ENCODE measurements at places on chromosomes 16 and 17.
A peak's percentile ranks its signal among the peaks of the same experiment; 100 is the strongest.

- peak; percentile 57 for DNase-seq
Observed at GRCh38 chr17:50301891-50302584, 27.8 kb downstream of the TMEM92 start.

DNA sequence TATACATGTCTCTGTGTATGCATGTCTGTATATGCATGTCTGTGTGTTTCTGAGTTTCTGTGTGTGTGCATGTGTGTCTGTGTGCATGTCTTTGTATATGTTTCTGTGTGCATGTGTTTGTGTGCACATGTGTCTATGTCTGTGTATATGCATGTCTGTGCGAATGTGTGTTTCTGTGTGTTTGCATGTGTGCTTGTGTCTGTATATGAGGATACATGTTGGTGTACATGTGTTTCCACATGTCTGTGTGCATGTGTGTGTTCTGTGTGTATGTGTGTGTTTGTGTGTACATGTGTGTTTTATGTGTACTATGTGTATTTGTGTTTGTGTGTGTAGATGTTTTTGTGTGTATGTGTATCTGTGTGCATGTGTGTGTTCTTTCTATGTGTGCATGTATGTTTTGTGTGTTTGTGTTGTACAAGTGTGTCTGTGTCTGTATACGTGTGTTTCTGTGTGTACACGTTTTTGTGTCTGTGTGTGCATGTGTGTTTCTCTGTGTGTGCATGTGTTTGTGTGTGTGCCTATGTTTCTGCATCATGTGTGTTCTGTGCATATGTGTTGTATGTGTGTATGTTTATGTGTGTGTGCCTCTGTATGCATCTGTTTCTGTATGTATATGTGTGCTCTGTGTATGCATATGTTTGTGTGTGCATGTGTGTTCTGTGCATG, 8.9 kb upstream of the RAB37 start:
- no peak for DNase-seq

DNA sequence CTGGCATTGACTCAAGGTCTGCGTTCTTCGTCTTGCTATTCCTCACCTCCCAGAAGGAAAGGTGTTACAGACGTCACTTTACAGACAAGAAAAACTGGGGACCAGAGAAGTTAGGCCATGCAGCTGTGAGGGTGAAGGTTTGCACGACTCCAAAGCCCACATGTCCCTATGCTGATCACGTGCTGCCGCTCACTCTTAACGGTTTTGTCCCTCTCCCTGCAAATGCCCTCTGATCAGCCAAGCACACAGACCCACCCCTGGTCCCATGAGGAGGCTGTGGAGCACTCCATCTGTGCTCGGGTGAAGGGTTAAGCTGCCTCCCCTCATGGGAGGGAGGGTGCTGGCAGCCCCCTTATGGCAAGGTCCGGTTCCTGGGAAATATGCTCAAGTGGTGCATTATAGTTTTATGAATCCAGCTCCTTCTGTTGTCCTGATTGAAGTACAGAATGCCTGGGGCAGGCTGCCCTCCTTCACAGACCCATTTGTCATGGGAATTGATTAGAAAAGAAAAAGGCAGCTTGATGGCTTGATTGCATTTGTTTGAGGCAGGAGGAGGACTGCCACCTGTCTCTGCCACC, 18.8 kb downstream of the CCDC182 start:
- DNase-seq, result peak; percentile 93

DNA sequence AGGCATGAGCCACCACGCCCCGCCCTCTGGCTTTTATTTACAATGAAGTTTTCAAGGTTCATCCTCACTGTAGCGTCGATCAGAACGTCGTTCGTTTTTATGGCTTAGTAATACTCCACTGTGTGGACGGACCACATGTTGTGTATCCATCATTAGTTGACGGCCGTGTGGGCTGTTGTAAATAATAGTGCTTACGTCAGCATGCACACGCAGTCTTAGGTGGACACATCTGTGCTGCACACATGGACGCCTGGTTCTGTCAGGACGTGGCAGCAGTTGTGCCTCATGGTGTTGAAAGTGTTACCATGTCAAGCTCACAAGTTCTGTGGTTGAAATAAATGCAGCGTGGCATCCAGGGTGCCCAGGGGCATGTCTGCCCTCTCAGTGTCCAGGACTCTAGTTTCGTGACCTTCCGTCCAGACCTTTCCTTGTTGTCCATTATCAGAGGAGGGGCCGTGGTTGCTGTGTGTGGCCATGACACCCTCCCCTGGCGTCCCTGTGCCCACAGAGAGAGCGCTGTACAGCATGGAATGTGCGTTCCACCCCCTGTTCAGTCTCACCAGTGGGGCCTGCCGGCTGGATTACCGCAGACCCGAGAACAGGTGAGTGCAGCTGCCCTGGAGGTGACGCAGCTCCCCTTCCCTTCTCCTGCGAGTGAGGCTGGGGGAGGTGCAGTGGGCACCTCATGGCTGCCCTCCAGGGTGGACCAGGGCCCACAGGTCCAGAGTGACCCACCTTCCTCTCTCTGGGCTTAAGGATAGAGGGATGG, 22.3 kb downstream of the TCF25 start:
- DNase-seq, result no peak

DNA sequence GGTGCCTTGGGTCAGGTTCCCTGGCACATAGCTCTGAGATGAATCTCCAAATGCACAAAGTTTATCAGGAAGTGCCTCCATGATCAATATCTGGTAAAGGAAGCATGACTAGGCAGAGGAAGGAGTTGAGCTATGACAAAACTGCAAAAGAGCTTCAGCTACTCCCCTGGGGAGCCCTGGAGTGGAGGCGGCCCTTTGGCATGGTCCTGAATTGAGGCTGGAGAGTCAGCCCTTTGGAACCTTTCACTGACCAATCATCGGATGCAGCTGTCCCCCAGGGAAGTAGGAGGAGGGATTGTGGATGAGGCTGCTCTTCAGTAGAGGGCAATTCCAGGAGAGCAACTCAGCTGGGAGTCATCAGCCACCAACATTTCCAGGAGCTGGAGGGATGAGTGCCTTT, 46.1 kb upstream of the NLRP1 start:
- DNase-seq, result no peak

- peak; percentile 5 for DNase-seq
Observed at GRCh38 chr16:74297145-74297665, 591 bp downstream of the PSMD7 start.

DNA sequence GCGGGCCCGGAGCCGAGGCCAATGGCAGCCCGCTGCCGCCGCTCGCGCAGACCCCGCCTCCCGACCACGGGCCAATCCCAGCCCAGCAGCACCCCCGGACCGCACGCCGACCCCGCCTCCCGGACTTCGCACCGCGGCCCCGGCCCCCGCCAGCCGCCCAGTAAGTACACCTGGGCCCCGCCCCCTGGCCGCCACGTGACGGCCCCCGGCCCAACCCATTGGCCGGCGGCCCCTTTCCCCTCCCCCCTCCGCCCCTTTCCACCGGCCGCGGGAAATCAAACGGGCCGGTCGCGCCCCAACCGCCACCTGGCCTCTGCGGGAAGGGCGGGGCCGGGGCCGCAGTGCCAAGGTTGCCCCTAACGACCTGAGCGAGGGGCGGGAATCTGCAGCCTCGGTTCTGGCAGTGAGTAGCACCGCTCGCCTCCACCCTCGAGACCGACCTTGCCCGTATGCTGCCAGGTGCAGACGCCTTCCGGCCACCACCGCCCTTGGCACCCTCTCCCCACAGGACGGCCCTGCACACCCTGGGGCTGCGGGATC, at the start of gene YBX2:
TSS of gene YBX2 (minus strand) at position 26 of the 540 bp plus-strand sequence. CDS start 139 bp downstream, outside the sequence.
- peak; percentile 90 for DNase-seq

- DNase-seq, result no peak
Observed at GRCh38 chr16:66204756-66205155, 161.7 kb upstream of the CDH5 start.

GRCh38 chr17:55343900-55344513, 77.6 kb downstream of the MMD start:
- no peak for DNase-seq

DNA sequence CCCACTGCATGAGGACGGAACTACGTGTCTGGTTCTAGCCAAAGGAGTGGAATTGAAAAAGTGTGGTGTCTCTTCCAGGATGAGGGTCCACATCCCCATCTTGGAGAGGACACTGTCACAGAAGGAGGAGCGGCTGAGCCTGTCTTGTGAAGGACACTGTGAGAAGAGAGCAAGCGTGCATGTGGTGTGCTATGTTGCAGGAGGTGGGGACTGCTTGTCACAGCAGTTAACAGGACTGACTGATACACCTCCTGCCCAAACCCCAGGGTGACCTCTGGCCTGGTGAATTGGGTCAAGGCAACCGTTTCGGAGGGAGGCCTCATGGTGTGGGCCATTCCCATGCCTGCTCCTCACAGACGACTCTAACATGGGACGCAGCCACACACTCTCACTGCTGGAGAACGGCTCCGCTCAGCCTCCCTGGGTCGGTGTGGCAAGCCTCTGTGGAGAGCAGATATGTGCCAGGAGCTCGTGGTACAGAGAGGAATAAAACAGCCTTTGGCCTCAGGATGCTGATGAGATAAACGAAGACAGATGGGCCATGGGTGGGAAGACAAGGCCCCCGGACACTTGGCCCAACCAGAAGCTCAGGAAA, 56.4 kb upstream of the RBFOX3 start:
- no peak for DNase-seq

DNA sequence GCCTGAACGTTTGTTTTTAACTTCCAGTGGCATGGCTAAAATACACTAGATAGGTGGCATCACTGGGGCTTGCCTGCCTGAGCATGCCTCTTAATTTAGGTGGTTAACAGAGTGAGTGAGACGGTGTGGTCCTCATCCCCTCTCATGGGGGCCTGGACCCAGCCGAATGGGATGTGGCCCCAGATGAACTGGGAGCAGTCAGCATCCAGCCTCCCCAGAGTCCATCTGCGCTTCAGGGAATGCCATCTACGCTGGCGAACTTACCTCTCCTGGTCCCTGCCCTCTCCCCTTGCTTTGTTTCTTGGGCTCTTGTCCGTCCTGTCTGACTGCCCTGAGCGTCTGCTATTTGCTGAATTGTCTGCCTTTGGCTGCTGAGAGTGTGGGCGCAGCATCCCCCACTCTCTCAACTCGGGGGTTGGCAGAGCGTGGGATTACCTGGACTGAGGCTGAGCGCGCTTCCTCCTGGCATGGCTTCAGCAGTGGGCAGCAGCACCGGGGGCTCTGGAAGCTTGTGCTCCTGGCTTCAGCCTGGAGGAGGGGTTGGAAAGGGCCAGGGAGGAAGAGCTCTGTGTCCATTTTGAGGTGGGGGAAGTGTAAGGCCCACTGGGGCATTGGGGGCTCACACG, 2.1 kb downstream of the RAB40C start:
- peak; percentile 50 for DNase-seq

DNA sequence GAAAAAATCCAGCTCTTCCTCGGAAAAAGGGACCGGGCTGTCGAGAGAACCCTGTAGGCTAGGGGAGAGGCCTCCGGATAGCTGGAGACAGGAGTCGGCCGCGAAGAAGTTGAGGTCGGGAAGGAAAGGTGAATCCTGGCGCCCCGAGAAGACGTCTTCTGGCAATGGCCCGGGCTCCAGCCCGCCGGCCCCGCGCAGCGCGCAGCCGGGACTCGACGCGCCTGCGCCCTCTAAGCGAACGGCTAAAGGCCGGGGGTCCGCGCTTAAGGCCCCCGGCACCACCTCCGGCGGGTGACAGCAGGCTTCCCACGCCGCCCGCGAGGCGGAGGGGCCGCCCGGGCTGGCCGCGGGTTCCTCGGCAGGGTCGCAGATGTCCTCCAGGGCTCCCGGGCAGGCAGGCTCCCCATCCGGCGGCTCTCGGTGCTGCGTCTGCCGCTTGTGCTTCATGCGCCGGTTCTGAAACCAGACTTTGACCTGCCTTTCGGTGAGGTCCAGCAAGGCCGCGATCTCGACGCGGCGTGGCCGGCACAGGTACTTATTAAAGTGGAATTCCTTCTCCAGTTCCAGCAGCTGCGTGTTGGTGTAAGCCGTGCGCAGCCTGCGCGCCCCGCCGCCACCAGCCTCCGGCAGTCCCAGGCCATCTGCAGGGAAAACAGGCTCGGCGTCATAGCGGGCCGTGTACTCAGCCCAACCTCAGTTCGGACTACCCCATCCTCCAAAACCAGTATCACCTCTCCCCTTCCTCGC, 1.6 kb downstream of the HOXB2 start:
- DNase-seq, result peak; percentile 61

- no peak for DNase-seq
Observed at GRCh38 chr17:76880268-76880667, 12.1 kb downstream of the MGAT5B start.

- peak; percentile 71 for DNase-seq
Observed at GRCh38 chr16:85334718-85335583, 222.7 kb upstream of the CIBAR2 start.

GRCh38 chr17:82386881-82387704, 15.5 kb downstream of the UTS2R start:
- DNase-seq, result no peak

- no peak for DNase-seq
Observed at GRCh38 chr17:61749823-61750404, 113.4 kb downstream of the BRIP1 start.

DNA sequence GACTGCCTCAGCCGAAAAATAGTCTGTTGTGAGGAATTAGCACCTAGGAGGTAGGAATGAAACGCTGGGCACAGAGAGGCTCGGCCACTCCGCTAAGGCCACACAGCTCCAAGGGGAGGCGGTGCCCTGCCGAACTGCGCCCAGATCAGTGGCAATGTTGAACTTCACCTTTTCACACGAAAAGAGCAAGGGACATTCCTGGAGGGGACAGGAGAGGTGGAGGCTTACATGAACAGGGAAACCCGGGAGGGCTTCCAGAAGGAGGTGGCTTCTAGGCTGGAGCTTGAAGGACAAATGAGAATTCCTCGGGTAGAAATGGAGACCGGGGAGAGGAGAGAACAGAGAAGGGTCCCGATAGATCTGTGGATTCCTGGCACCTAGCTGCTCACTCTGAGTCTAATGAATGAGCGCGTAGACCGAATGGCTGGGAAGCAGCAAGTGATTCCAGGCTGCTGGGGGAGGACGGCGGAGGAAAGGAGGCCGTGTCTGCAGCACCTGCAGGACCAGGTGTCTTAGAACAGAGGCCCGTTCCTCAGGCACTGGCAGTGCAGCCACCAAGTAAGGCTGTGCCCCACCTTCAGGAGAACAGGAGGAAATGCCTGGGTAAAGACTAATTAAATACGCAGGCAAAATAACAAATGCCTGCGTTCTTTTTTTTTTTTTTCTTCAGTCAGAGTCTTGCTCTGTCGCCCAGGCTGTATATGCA, 722 bp upstream of the SLC38A10 start:
- peak; percentile 87 for DNase-seq

DNA sequence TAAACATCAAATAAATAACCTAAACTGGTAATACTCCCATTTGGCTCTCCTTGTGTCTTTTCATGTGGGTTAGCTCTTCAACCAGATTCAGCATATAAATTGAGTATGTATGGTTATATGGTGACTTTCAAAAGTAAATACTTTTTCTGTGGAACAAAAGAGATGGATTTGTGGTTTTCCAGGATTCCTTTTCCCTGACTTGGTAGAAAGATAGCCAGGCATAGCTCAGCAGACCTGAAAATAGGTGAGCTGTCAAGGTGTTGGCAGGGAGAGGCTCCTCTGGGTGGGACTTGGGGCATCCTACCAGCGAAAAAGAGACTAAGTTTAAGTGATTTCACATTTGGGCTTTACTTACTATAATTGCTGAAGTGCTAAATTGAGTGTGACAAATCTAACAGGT, 80.3 kb downstream of the FTO start:
- peak; percentile 64 for DNase-seq

GRCh38 chr16:73000907-73001521, 46.9 kb downstream of the ZFHX3 start:
- no peak for DNase-seq

Measured in NCI-H69 (cell line).